ENCODE measurements at places on chromosomes 16 and 17.

DNA sequence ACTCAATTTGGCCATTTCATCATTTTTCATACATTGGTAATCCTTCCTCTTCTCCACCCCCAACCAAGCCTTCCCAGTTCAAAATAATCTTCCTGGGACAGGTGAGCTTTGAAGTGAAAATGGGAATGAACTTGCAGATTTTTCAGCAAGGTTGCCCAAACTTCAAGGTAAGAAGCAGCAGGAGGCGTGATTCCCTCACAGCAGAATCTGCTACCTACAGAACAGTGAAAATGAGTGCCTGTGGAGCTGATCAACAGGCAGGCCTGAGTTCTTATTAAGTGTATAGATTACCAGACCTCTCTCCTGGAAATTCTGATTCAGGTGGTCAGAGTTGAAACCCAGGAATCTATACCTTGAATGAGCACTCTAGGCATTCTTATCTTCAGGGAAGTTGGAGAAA, 356.6 kb downstream of the RBFOX1 start:
- DNase-seq: no peak

DNA sequence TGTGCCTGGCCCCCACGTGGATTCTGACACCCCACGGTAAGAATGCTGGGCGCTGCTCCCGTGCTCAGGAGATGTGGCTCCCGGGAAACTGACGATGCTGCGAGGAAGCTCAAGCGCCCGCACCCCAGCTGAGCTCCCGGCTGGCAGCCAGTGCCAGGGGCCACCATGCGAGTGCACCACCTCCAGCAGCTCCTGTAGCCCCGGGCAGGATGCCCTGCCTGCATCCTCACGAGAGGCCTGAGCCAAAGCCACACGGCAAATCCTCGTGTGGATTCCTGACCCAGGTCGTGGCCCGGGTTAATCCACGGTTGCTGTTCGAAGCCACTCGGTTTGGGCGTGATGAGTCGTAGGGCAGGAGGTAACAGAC, 11.6 kb upstream of the DPEP1 start:
- no peak for DNase-seq

DNA sequence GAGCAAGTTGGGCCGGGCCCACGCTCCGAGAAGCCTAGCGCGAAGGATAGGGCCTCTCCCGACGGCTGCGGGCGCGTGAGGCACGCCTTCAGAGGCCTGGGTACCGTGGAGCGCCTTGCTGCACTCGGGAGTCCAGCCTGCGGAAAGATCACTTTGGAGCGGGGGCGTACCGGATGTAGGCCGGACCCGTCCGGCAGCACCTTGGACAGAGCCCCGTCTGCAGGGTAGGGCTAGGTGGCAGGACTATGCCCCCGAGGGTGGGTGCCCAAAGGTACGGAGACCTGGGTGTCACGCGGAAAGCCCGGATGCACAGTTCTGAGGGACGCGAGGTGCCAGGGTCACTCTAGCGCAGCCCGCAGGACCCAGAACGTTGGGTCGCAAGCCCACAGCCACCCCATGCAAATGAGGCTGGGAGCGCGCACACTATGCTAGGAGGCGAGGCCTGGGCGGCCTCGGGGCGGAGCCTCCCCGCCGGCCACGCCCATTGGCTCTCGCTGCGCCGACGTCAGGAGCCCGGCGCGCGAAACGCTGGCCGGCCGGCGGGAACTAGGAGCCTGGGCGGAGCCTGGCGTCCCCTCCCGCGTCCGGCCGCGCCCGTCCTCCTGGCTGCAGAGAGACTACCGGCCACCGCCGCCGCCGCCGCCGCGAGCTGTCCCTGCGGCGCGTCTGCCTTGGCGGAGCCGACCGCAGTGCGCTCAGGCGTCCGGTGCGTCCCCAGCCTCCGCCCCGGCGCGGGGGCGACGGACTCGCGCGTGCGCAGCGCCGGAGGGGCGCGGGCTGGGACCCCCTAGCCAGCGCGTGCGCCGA, at the start of gene PAQR4:
Gene PAQR4 (plus strand): TSS at position 611 of the 807 bp plus-strand sequence. CDS start 327 bp downstream, outside the sequence.
- peak; percentile 59 for DNase-seq

DNA sequence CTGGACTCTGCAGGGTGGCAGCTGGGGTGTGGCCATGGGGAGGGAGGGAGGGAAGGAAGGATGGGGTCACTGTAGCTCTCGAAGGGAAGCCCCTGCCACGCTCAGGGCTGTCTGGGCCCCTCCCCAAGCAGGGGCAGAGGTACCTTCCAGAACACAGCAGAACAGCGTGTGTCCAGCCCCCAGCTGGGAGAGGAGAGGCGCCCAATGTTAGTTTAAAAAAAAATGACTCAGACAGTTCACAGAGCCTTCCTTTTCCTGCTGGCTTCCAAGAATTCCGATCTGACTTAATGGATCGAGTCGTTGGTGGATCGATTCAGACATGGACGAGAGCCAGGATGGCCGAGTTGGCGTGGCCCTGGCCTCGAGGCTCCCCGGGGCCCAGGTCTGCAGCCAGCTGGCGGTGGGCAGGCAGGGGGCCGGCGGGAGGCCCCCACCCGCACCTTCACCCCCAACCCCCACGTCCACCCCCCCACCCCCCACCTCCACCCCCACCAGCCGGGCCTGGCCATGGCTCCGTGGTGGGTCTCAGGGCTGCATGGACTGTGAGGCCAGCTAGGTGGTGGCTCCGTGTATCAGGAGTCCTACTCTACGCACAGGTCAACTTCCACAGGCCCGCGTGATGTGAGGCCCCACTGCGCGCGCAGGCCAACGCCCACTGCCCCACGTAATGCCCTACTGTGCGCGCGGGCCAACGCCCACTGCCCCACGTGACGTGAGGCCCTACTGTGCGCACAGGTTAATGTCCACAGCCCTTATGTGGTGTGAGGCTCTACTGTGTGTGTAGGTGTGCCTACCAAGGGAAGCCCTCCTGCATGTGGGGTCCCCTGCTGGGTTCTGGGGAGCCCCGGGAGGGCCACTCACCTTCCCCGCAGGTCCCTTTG, 21.8 kb downstream of the CACNA1H start:
- DNase-seq: no peak

- no peak for DNase-seq
These were observed 9.1 kb upstream of the ANKFN1 start for GRCh38 chr17:56144223-56144622.

DNA sequence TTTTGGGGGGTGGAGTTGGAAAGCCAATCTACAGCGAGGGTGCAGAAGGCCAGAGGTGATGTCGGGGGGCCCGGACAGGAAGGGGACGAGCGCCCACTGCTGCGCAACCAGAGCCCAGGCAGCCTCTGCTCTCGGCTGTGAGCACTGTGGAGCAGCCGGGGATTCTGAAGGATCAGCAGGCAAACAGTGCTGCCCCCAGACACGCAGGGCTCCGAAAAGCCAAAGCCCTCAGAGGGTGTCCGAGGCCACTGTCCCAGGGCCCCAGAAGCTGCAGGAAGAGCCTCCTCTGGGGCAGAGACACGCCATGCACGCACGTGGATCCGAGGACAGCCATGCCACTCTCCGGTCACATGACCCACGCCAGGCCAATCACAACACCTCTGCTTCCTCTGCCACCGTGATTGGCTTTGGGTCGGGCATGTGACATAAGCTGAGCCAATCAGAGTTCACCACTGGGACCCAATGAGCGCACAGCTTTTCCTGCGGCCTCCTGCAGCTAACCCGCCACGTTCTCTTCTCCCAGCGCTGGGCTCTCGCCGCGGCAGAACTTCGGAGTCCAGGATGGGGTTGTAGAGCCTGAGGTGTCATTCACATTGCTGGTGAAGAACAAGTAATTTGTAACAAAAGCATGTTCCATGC, 40.7 kb downstream of the ACTG1 start:
- no peak for DNase-seq

GRCh38 chr17:2423271-2423670, 22.4 kb upstream of the MNT start:
- DNase-seq: no peak

GRCh38 chr16:87192452-87193073, 124.6 kb downstream of the C16orf95 start:
- DNase-seq: no peak

DNA sequence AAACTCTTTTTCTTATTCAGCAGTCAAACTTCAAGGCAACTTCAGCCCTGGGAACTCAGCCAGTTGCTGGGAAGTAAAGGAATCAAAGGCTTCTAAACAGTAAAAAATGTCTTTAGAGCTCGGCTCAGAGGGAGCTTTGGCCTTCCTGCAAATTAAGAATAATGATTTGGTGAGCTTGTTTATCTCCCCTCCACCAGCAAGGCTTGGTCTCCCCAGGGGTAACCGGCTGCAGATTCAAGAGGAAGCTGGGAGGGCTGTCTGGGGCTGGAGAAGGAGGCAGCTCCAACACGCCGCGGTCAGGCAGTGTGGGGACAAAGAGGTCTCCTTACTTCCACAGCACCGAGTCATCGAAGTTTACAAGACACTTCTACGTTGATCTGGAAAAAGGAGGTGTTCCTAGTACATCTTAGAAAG, 17.7 kb upstream of the DOC2B start:
- no peak for DNase-seq

DNA sequence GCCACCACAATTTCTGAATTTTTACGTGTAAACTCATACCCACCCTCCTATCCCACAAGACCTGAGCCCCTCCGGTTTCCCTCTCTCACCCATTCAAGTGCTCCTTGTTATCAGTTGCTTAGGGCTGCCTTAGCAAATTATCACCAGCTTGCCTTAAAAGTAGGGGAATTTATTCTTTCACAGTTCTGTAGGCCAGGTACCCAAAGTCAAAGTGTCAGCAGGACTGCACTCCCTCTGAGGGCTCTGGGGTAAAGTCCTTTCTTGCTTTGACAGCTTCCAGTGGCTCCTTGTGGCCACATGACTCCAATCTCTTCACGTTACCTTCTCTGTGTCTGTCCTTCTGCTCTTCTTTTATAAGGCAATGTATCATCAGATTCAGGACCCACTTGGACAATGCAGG, 7.9 kb upstream of the TMEM220 start:
- no peak for DNase-seq

GRCh38 chr17:16974569-16975276, 2.8 kb upstream of the TNFRSF13B start:
- no peak for DNase-seq

DNA sequence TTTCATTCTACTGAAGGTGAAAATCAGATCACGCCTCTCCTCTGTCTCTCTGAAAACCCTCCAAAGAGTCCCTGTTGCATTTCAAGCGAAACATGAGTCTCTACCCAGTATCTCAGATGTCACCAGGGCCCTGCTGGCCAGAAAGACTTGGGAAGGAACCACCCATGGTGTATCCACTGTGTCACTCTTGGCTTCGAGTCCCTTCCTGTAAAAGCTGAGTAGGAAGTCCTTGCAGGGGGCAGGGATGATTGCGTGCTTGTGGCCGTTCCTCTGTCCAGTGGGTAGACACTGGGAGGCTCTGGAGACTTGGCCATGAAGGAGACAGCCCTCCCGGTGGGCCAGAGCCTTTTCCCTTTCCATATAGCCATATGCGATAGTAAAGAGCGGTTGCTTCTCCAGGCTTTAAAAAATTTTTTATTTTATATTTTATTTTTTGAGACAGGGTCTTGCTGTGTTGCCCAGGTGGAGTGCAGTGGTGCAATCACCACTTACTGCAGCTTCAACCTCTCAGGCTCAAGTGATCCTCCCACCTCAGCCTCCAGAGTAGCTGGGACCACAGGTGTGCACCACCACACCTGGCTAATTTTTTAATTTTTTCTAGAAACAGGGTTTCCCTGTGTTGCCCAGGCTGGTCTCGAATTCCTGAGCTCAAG, 19.0 kb upstream of the RMI2 start:
- no peak for DNase-seq

DNA sequence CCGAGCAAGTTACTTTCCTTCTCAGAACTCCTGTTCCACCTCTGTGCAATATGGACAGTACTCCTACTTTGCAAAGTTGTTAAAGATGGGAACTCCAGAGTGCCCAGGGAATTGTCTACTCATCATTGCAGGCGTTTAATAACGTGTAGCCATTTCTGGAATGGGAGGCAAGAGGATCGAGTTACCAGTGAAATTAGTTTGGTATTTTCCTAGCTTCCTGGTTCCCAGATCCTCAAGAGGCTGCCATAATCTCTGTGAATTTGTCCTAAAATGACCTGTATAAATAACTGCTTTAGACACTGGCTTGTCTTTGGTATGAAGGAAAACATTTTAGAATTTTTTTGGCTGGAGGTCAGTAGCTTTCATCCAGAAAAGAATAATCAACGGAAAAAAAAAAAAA, 27.7 kb downstream of the WWOX start:
- DNase-seq: no peak

GRCh38 chr16:51994597-51994996, 552.3 kb downstream of the TOX3 start:
- no peak for DNase-seq

DNA sequence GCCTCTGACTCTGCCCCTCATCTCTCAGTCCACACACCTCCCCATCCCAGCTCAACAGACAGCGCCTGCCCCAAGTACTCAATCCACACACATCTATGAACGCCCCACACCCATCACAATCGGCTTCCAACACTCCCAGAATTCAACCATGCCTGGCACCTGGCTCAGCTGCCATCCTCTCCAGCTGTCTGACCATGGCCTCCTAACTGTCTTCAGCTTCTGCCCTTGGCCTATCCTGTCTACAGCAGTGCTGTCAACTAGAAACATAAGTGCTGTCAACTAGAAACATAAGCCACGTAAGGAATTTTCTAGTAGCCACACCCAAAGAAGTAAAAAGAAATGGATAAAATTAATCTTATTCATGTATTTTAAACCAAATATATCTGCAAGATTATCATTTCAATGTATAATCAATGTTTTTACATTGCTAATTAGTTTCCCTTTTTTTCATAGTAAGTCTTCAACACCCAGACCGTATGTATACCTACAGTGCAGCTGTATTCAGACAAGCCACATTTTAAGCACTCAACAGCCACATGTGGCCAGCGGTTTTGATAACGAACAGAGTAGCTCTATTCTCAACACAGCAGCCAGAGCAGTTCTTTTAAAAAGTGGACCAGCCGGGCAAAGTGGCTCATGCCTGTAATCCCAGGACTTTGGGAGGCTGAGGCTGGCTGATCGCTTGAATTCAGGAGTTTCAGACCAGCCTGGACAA, 48.6 kb upstream of the ZNF423 start:
- no peak for DNase-seq

DNA sequence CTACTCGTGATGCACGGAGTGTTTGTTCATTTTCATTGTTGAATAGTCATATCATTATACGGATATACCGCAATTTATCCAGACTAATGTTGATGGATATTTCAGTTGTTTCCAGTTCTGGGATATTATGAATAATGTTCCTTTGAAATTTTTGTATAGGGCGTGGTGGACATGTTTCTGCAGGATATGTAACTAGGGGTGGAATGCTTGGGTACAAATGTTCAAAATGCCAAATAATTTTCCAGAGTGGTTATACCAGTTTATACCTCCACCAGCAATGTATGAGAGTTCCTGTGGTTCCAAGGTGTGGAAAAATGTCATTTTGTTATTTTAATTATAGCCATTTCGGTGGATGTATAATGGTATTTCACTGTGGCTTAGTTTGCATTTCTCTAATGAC, 53.6 kb downstream of the NUP88 start:
- no peak for DNase-seq

DNA sequence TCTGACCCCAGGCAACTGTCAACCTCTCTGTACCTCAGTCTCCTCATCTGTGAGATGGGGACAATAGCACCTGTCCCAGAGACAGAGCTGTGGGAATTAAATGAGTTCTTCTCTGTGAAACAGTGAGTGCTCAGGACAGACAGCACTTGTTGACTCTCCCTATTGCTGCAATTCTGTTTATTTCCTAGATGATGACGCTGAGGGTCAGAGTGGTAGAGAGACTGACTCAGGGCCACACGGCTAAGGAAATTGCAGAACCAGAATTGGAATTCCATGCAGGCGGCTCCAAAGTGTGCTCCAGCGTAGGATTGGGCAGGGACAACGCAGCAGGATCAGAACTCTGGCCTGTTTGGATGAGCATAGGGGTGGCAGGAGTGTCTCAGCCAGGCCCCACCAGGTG, 302.2 kb downstream of the C16orf95 start:
- no peak for DNase-seq
